Right kidney (tissue), 9 donors: ENCODE measurements at places on chromosomes 12 and 14.
A peak's percentile ranks its signal among the peaks of the same experiment; 100 is the strongest.

- no peak for DNase-seq
These were observed 267.6 kb downstream of the DUSP6 start for GRCh38 chr12:89084751-89085150.

DNA sequence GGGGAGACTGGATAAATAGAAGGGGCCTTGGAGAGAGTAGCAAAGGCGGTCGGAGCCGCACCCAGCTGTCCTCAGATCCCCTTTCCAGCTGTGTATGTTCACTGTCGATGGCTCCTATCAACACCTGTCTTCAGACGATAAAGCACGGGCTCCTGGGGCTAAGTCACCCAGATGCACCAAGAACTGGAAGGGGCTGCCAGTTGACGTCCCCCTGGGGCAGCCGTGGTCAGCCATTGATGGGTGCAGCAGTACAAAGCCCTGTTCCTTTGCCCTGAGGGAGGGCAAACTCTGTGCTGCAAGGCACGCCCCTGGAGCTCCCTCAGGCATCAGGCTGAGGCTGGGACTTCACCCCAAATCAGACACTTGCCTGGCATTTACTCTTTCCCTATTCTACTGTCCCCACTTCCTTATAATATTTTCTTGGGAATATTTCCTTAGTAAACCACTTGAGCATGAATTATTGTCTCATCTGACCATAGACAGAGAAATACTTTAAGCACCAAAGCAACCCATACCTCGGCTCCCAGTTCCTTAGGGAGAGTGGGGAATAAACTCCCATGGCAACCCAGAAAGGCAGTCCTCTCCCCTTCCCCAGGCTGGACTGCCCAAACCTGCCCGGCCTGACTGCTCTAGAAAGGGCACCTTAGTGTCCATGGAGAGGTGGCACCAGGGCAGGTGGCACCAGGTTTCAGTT lies 59.6 kb upstream of the SCN8A start:
- DNase-seq: no peak

DNA sequence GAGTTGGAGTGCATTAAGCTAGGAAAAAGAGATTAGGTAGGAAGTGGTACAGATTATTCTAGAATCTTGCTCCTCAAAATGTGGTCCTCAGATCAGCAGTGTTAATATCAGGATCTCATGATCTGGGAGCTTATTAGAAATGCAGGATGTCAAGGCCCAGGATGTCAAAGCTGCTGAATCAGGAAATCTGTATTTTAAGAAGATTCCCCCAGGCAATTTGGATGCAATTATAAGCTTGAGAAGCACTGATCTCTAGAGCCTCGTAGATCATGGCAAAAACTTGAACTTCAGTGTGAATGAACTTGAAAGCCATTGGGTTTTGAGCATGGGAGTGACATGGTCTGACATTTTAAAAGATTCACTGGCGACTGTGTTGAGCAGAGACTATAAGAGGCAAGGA lies 6.6 kb downstream of the NCAPD2 start:
- DNase-seq: no peak

DNA sequence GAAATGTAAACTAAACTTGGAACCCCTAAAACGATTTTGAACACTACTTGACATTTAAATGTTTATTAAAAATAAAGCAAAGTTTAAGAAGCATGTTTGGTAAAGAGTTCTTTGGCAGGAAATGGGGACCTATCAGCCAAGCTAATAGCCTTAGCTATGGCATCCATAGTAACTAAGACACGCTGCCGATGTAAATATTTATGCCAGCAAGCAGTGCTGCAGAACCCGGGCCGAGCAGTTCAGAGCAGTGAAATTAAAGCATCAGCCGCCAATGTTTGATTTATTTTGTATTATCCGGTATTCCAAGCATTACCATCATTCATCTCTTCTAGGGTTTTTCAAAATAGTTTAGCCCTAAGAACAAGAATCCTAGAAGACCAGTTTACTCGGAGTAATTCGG lies 61.6 kb downstream of the PPP2R5C start:
- DNase-seq: no peak

GRCh38 chr12:124923905-124924734 lies 9.7 kb upstream of the UBC start:
- no peak for DNase-seq

DNA sequence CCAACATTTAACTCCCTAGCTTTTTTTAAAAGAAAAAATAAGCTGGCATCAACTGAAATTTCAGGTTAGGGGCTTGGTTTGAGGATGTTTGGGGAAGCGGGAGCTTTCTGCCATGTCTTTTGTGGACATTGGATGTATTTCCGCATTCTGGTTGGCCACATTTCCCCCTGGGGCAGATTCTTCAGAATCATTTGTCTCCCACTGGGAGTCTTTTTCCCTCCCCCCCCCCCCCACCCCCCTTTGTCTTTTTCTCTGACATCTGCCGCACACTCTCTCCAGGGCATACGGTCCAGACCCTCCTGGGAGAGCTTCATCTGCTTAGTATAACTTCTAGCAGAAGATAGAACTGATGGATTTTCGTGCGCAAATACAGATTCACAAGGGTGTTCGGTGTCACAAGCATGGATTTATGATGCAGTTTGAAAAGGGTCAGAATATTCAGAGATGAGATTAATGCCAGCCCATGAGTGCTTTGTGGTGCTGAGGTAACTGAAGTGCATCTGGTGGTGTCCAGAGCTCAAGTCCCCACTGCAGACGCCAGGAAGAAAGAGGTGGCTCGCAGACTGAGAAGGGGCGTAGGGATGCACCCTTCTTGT lies 40.2 kb downstream of the ETV6 start:
- no peak for DNase-seq

DNA sequence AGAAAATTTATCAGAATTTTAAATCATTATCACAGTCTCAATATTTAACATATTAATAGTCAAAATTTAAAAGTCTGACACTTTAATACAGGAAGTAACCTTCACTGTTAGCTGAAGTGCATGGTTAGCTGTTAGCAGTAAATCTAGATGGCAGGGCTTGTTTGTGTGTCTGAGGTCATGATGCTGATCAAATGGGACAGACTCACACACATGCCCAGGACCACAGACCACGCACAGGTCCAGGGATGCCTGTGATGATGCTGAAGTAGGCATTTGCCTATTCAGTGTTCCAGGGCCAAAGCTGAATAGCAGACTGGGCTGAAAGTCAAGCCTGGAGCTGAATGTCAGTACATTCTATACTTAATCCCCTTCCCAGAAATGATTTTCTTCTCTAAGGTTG lies 20.5 kb downstream of the FNTB start:
- DNase-seq: no peak

- DNase-seq: no peak
These were observed 2.6 kb downstream of the TROAP start for GRCh38 chr12:49325606-49326005.

- DNase-seq: no peak
These were observed 52.0 kb upstream of the SYNE2 start for GRCh38 chr14:63800651-63801375.

DNA sequence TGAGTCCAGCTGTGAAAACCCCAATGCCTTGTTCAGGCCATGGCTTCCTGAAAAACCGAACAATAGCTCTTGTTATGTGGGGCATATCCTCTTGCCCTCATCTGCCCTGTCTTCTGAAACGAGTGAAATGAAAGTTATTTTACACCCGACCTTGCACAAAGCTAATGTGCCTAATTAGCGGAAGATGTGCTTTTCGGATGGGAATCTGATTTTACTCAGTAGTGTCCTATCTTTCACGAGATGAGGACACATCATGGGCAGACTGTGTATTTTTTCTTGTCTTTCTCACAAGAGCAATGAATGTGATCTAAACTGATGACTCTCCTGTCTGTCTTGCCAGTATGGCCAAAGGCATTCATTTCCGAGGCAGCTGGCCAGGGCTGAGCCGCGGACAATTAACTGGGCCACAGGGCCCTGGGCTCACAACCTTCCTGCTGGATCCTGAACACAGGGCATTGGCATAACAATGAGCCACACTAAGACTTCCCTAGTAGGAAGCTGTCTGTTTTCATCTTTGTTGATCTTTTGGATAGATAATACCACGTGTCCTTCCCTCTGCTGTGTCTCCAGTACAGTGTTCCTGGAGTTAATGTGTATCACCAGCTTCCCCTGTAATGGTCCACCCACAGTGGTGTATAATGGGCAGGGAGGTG lies 86.0 kb upstream of the HIF1A start:
- peak; percentile 38 for DNase-seq

- no peak for DNase-seq
These were observed 8.5 kb upstream of the SCARB1 start for GRCh38 chr12:124872068-124872719.

GRCh38 chr12:63989301-63989845 lies 144.9 kb downstream of the SRGAP1 start:
- DNase-seq: no peak
